ENCODE measurements at places on chromosomes 4 and X.

DNA sequence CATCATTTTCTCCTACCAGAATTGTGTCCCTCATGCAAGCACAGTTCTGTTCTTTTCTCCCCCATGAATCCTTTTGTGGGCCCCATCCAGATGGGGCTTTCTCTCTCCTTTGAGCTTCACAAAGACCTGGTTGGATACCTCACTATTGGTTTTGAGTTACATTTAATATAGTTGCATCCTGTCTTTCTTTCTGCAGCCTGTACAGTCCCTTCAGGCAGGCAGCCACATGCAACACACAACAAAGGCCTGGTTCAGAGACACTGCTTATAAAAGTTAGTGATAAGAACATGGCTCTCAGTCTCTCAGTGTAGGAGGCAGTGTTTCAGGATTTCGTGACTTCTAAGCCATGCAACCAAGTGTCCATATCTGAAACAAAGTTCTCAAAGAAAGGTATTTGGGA lies 70.6 kb upstream of the PAGE3 start:
- DNase-seq = no peak

- no peak for DNase-seq
Observed at GRCh38 chr4:154314248-154314647, 177.4 kb downstream of the DCHS2 start.

DNA sequence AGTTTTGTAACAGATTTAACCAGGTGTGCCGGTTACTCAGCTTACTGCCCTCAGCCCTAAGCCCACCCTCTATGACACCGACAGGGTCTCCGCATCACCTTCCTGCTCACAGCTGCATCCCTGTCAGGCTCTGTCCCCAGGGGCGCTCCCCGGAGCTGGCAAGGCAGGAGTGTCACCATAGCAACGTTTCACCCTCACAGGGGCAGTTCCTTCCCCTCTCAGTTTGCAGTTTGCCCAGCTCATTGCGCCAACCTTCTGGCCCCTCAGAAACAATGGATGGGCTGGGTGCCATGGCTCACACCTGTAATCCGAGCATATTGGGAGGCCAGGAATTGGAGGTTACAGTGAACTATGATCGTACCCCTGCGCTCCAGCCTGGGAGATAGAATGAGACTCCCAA lies 42.6 kb downstream of the RGS12 start:
- DNase-seq = no peak

DNA sequence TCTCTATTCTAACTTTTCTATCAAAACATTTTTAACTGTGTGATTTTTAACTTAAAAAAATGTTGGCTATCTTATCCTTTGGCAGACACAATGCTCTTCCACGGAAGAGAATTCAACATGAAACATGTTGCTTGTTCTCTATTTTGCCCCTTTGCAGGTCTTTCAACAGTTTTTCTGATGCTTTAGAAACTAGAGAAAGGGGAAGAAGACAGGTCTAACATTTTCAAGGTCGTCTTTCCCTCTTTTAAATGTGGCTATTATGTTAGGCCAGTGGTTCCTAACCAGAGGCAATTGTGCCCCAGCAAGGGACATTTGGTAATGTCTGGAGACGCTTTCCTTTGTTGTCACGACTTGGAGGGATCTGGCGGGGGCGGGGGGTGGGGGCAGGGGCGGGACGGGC lies 95.0 kb downstream of the SH3KBP1 start:
- DNase-seq = no peak

- DNase-seq = peak; percentile 76
Observed at GRCh38 chr4:986879-987623, at the start of gene IDUA. TSS of gene IDUA (plus strand) at chr4:987044. CDS start at chr4:987085, 41 bp downstream.

DNA sequence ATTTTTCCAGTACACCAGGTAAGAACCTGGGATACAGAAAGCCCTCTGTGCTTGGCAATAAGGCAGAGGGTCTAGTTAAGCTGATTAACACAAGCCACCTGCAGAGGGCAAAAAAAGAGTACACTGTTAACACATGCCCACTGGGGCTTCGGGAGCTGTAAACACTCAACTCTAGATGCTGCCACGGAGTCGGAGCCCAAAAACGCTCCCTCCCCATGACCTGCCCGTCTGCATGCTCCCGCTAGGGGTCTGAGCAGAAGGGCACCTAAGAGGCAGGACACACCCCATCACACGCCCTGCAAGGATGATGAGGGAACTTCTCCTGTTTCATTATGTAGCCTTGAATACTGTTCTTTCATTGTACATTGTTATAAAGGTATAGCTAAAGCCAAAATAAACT lies 715.6 kb upstream of the AADAT start:
- DNase-seq = no peak

DNA sequence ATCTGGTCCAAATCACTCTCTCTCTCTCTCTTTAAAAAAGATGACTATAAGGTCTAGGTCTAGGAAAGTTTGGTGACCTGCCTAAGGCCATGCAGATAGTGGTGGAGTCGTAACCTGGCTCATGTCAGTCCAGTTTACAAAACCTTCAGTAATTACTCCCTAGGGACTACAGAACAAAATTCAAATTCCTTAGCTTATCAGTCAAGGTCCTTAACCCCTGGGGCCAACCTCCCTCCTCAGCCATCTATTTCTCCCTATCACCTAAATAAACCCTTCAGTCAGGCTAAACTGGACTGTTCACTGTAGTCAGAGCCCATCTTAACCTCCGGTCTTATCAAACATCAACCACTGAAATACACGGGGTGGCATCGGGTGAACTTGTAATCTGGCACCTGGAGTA lies 68.9 kb downstream of the MAP3K15 start:
- no peak for DNase-seq

GRCh38 chrX:56987741-56988140 lies 7.6 kb downstream of the SPIN3 start:
- no peak for DNase-seq

GRCh38 chrX:104469771-104470170 lies 96.2 kb upstream of the IL1RAPL2 start:
- DNase-seq = no peak

GRCh38 chr4:150251752-150252190 lies 173.5 kb downstream of the DCLK2 start:
- DNase-seq = no peak

DNA sequence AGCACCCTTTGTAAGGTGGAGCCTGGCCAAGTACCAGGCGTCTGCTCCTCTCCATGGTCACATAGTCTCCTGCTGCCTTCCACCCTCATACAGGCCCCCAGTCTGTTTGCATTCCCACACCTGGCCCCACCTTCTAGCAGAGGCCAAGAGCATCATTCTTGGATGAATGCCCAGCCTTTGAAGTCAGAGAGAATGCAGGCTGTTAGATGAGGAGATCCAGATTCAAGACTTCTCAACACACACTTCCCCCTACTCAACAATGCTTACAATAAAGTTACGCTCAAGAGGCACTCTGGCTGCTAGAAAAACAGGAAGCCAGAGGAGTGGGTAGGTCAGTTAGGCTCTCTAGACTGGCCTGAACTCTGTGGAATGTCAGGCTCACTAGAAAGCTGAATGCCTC lies 43.3 kb downstream of the SHROOM4 start:
- DNase-seq = no peak

GRCh38 chr4:138696771-138697170 lies 318.8 kb upstream of the NOCT start:
- DNase-seq = no peak

DNA sequence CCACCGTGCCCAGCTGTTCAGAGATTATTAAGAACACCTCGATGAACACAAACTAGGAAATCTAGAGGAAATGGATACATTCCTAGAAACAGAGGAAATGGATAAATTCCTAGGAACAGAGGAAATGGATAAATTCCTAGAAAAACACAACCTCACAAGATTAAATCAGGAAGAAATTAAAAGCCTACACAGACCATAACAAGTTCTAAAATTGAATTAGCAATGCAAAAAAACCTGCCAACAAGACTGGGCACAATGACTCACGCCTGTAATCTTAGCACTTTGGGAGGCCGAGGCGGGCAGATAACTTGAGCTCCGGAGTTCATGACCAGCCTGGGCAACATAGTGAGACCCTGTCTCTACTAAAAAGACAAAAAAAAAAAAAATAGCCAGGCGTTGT lies 13.1 kb upstream of the IDS start:
- no peak for DNase-seq

GRCh38 chrX:53317365-53318069 lies 36.1 kb upstream of the IQSEC2 start:
- DNase-seq = peak; percentile 52

DNA sequence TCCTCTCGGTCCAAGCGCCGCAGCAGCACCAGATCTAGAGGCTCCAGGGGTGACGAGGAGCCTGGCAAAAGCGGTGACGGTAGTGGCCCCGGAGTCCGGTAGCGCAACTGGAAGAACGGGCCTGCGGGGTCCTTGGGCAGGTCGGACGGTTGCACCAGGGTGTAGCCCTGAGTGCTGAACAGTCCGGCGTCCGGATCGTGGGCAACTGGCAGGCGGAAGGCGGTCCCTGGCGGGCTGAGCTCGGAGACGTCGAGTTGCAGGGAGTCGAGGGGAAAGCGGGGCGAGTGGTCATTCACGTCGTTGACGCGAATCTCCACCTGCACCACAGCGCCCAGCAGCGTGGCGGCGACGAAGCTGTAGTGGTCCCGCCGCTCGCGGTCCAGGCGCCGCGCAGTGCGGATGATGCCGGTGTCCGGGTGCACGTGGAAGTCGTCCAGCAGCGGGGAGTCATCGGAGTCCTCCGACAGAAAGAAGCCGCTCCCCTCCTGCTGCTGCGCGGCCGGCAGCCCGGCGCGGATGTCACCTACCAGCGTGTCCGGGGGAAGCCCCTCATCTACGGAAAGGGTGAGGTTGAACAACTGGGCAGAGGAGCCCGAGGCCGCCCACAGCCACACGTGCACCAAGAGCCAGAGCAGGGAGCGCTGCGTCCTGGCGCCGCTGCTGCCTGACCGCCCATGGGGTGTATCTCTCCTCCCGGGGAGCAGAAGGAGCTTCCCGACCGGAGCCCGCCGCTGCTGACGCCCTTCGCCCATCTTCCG lies 837 bp downstream of the DCHS2 start:
- DNase-seq = no peak

DNA sequence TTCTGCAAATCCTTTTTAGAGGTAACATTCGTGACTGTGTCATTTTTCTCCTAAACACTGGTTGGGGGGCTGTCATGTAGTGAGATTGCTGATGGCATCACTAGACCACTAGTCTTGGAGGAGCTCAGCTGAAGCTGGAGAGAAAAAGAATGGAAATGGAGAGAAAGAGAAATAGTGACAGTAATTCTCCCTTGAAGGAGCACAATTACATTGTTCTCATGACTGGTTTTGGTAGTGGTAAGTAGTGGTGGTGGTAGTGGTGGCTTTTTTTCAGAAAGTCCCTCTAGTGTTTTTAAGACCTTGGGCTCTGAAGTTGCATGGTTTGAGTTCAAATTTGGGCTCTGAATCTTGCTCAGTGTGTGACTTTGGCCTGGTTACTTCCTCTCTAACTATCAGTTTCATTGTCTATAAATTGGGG lies 99.8 kb downstream of the LARP7 start:
- no peak for DNase-seq

GRCh38 chrX:31227250-31227649 lies 155.4 kb upstream of the FTHL17 start:
- DNase-seq = no peak

DNA sequence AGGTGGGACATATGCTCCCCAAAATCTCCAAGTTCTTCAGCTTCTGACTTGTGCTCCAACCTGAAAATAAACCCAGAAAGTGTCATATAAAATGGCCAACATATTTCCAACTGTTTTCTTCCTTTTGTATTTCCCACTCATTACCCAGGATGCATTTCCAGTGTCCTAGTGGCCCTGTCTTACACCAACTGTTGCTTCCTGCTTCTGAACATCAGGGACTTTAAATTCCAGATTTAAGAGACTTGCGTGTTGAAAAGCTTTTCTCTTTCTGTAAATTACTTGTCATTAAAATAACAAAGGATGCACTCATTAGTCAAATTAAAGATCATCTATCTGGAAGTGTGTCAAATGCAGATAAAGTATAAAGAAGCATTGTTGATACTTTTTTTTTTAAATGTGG lies 19.9 kb downstream of the MID1 start:
- no peak for DNase-seq

DNA sequence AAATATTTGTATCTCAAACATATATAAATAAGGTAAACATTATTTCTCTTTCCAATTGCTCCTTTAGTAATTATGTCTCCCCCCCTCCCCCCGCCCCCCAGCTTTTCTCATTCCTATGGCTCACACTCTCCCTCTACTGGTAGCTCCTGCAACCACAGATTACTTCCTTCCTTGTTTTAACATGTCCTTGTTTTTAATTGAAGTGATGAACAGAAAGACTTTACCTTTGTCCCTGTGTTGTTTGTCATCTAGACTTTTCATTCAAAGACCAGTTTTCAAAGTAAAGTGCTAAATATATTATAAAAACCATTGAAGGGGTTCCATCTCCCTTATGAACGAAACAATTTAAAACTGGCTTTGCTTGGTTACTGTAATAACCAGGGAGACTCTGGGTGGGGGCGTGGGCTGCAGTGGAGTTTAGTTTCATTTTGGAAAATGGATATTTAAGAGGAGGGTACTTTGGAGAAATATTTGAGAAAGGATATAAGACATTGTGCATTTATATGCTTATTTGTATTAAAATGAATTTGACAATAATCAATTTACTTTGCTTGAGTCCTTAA lies 352.9 kb downstream of the RAPGEF2 start:
- no peak for DNase-seq

GRCh38 chr4:2516635-2517034 lies 19.8 kb upstream of the FAM193A start:
- no peak for DNase-seq

DNA sequence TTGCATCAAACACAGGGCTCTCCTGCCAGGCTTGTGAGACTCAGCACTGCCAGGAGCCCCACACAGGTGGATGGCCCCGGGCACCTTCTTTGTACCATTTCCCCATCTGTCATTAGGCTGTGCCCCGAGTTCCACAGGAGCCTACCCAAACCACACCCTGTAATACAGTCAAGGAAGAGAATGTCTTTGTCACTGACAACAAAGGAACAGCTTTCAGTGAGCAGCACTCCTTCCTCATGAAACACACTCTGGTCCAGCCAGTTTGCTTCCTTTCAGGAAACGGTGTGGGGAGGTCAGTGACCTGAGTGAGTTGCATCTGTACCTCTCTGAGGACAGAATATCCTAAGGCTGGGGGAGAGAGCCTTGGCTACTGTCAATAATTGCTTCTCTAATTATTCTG lies 53.7 kb downstream of the LNX1 start:
- DNase-seq = no peak

Measured in stimulated activated CD8-positive, alpha-beta memory T cell treated with anti-CD3 and anti-CD28 coated beads, Interleukin-12 subunit alpha, Interleukin-12 subunit beta, amount 100 ng/mL, for 1 hour (primary cell).